ENCODE measurements at places on chromosomes 1 and 21. TPM values are rescaled to one million over a fixed set of nuclear protein-coding genes. Genes with fewer than 3 reads are reported as not detected.

DNA sequence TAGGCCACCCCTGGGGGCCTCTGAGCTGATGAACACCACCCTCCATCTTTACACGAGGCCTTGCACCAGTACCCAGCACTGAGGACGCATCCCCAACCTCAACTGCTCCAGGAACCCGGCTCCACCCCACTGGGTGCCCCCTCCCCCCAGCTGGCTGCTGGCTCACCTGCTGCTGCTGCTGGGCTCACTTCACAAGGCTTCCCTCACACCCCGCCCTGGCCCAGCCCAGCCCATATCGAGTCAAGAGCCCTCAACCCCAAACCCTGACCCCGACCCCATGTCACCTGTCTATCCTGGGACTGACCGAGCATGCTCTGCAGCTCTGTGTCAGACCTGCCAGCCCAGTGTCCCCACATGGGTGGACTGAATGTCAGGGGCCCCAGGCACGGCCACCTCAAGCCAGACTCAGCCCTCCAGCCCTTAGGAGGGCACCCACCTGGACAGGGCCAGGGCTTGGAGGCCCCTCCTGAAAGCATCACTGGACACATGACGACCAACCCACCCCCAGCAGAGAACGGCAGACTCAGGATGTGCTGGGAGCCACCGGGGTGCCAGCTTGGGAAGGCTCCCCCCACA is 21.4 kb downstream of the WNT9A start:
- DNase-seq, result no peak

DNA sequence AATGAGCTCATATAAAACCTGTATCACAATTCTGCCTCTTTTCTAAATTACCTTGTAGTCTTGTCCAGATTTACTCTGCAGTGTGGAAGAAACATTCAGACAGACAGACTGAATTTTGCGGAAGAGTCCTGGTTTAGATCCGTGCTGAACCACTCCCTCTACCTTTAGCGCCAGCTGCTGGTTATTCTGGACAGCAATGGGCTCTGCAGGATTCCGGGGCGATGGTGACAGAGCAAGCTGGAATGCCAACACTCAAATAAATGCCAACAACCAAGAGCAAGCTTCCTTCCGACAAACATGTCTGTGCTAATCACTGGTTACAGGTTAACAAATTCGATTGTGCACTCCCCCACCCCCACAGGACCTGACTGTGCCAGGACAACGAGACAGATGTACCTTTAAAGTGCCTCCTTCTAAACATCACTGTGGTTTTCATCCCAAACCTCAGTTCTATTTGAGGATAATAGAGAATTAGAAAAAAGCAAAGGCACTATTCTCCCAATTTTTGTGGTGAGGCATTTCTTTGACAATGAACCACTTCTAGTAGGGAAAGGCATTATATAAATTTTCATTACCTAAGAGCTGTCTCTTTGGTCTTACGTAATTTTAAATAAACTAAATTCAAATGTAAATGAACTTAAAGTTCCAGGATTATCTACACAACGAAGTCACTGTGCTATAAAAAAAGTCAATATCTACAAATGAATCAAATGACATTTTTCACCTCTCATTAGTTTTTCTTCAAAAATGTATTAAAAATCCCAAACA is 90.4 kb downstream of the INTS7 start:
- DNase-seq, result no peak

DNA sequence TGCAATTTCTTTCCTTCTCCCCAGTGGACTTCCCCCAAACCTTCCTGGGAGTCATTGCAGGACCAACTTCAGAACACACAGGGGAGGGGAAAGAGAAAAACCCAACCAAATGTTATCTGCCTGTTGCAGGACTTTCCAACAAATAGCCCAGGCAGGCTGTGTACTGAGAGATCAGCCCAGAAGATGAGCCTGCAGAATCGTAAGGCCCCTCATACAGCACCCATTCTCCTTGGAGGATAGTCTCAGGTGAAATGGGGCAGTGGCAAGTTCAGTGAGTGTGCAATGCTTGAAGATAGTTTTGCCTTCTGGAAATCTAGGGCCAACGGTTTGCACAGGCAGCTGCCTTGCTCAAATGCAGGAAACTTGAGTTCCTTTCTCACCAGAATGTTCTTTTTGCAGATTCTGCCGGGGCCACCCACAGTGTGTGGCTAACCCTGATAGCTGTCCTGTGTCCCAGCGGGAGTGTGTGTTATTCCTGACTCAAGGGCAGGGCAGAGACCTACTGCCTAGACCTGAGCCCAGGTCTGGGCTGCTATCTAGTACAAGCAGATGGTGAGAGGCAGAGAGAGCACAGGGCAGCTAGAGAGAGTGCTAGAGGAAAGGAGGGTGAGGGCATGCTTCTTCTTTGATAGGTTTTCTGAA is 48.8 kb downstream of the GADD45A start:
- DNase-seq, result no peak

DNA sequence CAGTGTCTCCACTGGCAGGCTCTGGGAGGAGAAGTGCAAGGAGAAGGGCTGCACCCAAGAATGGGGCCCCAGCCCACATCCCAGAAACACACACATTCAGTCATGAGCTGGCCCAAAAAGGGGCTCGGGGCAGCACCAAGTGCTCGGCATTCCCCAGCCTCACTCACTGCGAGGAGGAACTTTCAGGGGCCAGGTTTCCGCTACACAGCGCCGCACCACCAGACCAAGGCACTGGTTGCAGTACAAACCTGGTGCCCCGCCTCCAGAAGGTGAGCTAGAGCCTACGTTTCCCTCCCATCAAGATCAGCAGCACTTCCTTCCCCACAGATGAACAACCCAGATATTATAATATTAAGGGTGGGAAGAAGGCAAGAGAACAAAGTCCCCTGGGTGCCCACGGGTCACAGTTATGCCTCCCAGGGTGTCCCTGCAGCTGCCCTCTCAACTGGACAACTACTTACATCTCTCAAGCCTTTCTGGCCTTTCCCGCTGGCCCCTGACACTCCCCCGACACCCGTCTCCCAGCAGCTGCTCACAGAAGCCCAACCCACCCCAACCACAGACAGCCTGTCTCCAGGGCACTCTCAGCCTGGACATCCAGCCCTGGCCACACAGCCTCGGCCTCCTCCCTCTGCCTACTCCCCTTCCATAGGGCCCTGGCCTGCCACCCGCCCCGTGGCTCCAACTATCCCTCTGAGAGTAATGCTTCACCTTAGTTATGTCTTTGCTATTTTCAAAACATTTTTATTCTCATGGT is 3.8 kb downstream of the PBXIP1 start:
- DNase-seq, result no peak

The ADAMTS1 gene
- polyA plus RNA-seq, result 1,081 TPM

GRCh38 chr1:12627296-12627695 is 9.3 kb upstream of the DHRS3 start:
- DNase-seq, result no peak

DNA sequence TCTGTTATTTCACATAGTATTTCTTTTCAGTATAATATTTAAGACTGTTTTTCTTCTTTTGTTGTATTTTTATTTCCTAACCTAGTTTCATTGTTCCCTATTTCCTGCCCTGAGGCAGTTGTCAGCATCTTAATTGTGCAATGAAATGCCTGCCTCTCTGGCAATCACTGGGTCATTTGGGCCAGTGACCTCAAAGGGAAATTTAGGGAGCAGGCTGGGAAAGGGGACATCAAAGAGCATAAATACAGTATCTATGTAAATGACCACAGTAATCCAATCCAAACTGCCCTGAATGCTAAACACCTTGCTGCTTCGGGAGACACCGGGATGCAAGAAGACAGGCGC is 147.8 kb downstream of the TLR5 start:
- no peak for DNase-seq

DNA sequence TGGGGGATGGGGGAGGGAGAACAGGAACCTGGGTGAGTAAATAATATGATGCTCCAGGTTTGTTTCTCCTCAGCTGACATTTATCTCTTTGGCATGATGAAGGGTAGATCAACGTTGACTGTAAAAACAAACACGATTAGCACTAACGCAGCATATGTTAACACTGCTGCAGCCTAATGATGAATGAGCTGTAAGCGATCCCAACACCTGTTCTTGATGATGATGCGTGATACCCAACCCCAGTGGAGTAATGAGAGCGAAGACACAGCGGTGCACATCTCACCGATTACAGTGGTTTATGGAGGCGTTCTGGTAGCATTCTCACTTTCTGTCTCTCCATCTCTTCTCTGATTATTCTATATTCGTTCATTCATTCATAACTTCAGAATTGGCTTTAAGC is 640.4 kb downstream of the USP25 start:
- no peak for DNase-seq

The SLC5A9 gene
- not detected for polyA plus RNA-seq

The TCP10L gene
- not detected for polyA plus RNA-seq

The KRTAP12-2 gene
- polyA plus RNA-seq, result not detected

The NIT1 gene
- polyA plus RNA-seq, result 24.2 TPM

The CTH gene
- 7.2 TPM for polyA plus RNA-seq

The OXCT2 gene
- 0.53 TPM for polyA plus RNA-seq

The UMODL1 gene
- not detected for polyA plus RNA-seq

GRCh38 chr1:165539908-165540307 is 3.9 kb upstream of the LRRC52 start:
- DNase-seq, result no peak

- DNase-seq, result no peak
Observed at GRCh38 chr1:222928212-222928611, 113.4 kb downstream of the DISP1 start.

GRCh38 chr1:180144659-180145357 is 9.9 kb upstream of the QSOX1 start:
- DNase-seq, result no peak

DNA sequence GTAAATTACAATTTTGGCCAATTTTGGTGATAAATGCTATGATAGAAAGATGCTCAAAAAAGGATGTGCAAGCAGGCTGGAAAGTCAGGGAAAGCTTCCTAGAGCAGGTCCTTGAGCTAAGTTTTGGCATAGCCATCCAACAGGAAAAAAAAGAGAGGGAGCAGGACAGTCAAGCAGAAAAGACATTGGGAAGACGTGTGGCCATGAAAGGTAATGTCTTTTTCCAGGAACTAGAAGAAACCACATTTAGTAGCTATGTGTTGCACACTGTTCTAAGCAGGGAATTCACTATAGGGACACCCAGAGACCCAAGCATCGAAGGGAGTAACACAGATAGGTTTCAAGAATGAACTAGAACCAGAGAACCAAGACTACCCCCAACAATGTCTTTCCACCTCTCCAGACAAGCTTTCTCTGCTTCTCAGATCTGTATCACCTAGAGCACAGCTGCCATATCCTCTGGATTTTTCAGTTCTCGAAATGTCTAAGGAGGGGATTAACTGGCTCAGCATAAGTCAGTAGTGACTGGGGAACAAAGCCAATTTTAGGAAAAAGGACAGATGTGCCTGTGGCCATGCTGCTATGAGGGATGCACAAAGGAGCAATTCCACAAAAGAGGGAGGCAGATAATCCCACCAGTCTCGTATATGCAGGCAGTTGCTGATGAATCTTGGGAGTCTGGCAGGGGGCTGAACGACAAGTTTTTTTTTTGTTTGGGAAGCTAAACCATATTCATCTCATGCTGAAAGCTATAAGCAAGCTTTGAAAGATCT is 97.1 kb upstream of the DAB1 start:
- no peak for DNase-seq

- no peak for DNase-seq
Observed at GRCh38 chr1:19484338-19484797, 971 bp downstream of the CAPZB start.

GRCh38 chr1:205313563-205314308 is 7.8 kb downstream of the NUAK2 start:
- no peak for DNase-seq

- no peak for DNase-seq
Observed at GRCh38 chr21:38915546-38915945, 109.8 kb downstream of the ETS2 start.

The NFASC gene
- polyA plus RNA-seq, result 6.8 TPM

- DNase-seq, result no peak
Observed at GRCh38 chr1:108053270-108054013, 88.5 kb upstream of the VAV3 start.

The TINAGL1 gene
- polyA plus RNA-seq, result 39.0 TPM

DNA sequence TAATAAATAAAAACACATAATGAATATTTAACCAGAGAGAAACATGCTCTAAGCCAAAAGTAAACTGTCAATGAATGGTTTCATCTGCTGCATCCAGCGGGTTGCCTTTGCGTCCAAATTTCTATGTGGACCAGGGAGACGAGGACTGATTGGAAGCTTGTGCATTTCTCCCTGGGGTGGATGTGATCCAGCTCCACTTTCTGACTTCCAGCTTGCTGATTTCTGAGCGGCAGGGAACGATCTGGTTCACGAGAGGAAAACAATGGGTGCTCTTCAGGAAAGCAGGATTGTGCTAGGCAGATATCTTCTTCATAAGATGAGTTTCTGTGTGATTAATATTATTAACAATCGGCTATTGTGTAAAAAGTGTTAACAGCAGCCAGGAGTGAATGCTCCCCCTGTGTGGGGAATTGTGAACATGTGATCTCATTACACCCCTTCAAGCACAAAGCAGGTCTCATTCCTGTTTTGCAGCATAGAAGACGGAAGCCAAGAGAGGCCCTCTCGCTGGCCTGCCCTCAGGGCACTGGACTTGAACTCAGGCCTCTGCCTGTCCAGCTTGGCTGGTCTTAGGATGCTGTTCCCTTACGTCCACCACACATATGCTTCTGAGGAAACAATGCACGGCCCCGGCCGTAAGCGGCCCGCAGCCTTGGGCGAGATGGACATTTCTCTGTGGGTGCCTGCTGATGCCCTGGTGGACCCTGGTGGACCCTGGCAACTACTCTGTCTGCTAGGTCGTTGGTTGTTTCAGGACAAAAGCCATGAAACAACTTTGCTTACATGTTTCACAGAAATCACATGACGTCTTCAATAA is 183.4 kb upstream of the C1orf174 start:
- no peak for DNase-seq

DNA sequence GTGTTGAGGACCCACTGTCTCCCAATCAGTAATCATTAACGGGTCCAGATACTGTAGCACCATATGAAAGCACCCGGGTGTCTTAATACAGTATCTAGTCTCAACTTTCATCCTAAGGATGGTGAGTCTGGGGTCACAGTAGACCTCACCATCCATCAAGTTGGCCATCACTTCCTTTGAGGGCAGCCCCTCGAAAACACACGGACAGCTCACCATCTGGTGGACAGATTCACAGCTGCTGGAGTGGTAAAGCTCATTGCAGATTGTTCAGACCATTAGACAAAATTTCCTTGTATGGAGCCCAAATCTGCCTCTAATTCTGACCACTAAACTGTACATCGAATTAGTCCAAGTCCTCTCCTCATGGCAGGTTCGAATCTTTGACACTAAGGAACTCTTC is 123.1 kb downstream of the PGBD5 start:
- DNase-seq, result no peak

DNA sequence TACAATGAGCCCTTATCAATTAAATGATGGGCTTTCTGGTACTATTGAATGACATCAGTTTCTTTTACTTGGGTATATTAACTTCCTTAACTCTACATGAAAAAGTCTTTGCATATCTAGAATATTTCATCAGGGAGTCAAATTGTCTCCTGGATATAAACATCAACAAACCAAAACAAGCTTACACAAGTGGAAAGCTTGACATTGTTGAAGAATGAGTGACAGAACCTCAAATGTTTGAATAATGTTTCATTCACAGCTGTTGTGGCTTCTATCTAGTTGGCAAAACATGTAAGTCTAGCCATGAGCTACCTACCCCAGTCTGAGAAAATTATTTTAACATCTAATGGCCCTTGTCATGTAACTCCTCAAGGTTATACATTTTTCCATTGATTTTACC is 604.8 kb upstream of the ADAMTS5 start:
- DNase-seq, result peak; percentile 62
